ENCODE measurements at places on chromosomes 1 and 21. TPM values are rescaled to one million over a fixed set of nuclear protein-coding genes. Genes with fewer than 3 reads are reported as not detected.

EYA3 gene
- 17.5 TPM for total RNA-seq

DNA sequence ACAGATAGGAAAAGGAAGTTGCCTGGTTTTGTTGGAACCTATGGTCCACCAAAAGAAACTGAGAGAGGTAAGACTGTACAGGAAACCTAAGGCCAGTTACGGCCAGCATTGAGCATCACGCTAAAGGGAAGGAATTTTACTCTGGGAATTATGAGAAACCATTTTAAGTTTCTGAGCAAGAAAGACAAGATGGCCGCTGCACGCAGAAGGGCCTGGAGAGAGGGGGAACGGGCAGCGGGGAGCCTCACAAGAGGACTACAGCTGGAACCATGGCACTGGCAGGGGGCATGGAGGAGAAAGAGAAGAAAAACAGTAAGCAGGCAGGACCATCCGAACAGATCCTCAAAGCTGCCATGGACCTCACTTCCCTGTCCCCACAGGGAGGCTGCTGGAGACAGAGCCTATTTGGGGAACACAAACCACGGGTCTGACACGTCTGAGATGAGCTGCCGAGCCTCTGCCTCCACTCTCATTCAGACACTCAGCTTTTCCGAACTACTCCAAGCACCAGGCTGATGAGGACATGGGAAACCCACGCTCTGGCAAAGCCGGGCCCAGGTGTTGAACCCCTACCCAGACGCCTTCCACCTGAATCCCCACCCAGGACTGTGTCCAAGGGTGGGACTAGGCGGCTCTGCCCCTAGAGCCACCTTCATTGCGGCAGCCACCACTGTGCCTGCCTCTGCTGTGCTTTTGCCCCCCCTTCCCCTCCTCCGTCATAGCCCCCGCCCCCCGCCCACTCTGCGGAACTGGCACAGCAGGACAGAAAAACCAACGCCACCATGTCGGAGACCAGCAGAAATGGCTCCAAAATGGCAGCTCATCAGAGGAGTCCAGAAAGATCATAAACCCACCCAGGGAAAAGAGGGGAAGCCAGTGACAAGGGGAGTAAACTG lies 69.0 kb downstream of the CD46 start:
- H3K4me1 ChIP-seq = peaks cover 43% of the 10 kb centered on the region
- H3K27me3 ChIP-seq = no peaks in the 10 kb centered on the region
- DNase-seq = no peak
- H3K4me3 ChIP-seq = no peak overlapping the region
- peaks cover 2% of the 10 kb centered on the region for H3K36me3 ChIP-seq

KRTAP10-6 gene
- total RNA-seq = not detected

DNA sequence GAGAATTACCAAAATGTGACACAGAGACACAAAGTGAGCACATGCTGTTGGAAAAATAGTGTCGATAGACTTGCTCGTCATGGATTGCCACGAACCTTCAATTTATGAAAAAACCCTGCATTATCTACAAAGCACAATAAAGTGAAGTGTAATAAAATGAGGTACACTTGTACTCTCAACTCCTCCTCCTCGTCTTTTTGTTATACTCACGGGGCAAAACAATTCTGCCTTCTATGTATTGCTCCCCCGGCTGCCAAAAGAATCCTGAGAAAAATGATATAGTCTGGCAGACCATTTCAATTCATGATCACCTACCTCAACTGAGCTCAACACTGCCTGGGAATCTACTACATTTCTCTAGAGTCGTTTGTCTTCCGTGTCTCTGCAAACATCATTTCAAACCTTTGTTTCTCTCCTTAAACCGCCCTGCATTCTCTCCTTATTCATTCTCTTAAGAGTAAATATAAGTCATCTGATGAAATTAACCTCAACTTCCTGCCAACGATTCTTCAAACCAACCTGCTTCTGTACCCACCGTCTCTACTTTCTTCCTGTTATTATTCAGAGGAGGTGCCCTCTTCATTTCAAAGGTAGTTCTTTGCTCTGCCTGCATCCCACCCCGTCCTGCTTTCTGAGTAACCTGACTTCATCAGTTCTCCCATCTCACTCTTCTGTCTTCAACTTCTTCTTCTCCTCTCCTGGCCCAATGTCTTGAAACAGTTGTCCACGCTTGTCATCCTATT lies 12.9 kb upstream of the IL19 start:
- H3K4me3 ChIP-seq = no peak overlapping the region
- no peaks in the 10 kb centered on the region for H3K4me1 ChIP-seq
- H3K36me3 ChIP-seq = no peaks in the 10 kb centered on the region

RGS5 gene
- total RNA-seq = 187 TPM

- H3K36me3 ChIP-seq = no peaks in the 10 kb centered on the region
- H3K27me3 ChIP-seq = no peaks in the 10 kb centered on the region
- H3K27ac ChIP-seq = no peak overlapping the region
- peaks cover 26% of the 10 kb centered on the region for H3K4me1 ChIP-seq
- no peak for DNase-seq
- H3K4me3 ChIP-seq = no peak overlapping the region
These were observed 21.3 kb downstream of the RGS4 start for GRCh38 chr1:163090321-163090945.

CGN gene
- 1.7 TPM for total RNA-seq

DNA sequence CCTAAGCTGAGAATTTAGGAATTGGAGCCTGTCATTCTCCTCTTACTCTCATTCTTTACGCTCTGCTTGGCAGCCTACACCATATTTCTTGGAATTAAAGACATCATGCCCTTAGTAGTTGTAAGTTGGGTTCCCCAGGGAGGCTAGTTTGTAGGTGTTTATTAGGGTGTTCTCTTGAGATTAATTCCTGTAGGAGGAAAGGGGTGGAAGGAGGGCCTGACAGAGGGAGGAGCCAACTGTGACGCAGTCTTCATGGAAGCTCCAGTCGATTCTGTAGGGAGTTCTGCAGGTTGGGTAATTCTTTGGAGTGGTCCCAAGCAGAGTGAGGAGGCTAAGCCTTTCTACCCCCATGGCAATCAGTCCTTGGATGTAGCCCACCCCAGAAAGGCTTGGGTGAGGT lies 111.4 kb downstream of the HHAT start:
- H3K4me3 ChIP-seq = no peak overlapping the region
- DNase-seq = no peak
- H3K36me3 ChIP-seq = no peaks in the 10 kb centered on the region
- no peaks in the 10 kb centered on the region for H3K27me3 ChIP-seq
- peaks cover 39% of the 10 kb centered on the region for H3K4me1 ChIP-seq

HMCN1 gene
- total RNA-seq = 91.4 TPM

Data from osteocyte (in vitro differentiated cells).